ENCODE measurements at places on chromosomes 1 and 21. TPM values are rescaled to one million over a fixed set of nuclear protein-coding genes. Genes with fewer than 3 reads are reported as not detected.

GRCh38 chr21:44357064-44357837 is 3.8 kb downstream of the TRPM2 start:
- no peak overlapping the region for H3K27ac ChIP-seq
- peaks cover 60% of the 10 kb centered on the region for H3K4me1 ChIP-seq
- no peak for DNase-seq

DNA sequence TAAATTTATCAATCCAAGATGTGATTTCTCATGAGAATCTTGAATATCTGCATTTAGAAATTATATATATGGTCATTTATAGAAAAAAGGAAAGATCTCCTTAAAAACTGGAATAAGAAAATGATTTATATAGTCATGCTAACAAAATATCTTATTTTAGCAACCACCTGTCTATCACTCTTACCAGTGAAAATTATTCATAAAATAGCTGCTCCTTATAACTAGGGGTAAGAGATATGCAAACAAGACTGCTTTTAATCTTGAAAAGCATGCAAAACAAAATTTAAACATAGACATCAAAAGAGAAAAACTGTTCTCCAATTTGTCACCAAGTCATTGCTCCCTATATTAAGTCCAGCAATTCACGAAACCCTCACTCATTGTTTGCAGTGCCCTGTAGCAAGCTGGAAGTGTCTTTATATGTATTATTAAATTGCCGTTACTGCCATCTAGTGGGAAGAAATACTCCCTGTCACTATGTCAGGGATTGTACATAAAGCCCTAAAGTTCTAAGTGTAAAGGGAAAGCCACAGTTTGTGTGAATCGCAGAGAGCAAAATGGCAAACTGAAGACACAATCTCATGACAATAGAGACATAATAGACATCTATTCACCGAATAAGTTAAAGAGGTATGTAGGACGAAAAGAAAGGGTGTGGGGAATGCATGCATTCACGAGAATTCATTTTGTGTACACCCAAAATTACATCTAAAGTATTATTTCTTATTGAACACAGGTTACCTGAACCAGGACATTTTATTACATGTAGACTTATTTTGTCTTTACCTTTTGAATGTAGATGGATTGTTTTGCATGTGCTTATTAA is 600.5 kb downstream of the USP25 start:
- peak; percentile 24 for DNase-seq
- no peak overlapping the region for H3K27ac ChIP-seq
- no peaks in the 10 kb centered on the region for H3K4me1 ChIP-seq
- no peaks in the 10 kb centered on the region for H3K36me3 ChIP-seq

- H3K4me1 ChIP-seq, result no peaks in the 10 kb centered on the region
- H3K36me3 ChIP-seq, result no peaks in the 10 kb centered on the region
- no peak overlapping the region for H3K4me3 ChIP-seq
- H3K27ac ChIP-seq, result no peak overlapping the region
Measured at GRCh38 chr1:53614231-53615021, 124.5 kb downstream of the GLIS1 start.

- no peak overlapping the region for H3K4me3 ChIP-seq
- no peaks in the 10 kb centered on the region for H3K36me3 ChIP-seq
- no peak for DNase-seq
- H3K27me3 ChIP-seq, result peaks cover 12% of the 10 kb centered on the region
- no peaks in the 10 kb centered on the region for H3K4me1 ChIP-seq
Measured at GRCh38 chr1:67618285-67619018, 66.5 kb upstream of the GADD45A start.

COL11A1 gene
- not detected for total RNA-seq

DNA sequence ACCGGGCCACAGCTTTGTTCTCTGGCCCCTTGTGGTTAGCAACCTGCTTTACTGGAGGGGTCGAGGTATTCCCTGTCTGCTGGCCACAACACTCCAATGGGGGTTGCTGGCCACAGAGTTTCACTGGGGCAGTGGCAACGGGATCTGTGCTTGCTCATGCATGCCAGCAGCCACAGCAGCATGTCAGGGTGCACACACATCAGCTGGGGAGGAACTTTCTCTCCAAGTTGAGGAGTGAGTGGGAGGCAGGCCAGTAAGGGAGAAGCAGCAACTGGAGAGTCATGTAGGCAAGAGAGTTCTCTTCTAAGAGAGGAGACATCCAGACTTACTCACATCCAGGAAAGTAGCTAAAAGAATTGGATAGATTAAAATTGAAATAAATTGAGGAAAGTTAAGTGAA is 38.0 kb downstream of the SAMD13 start:
- H3K4me1 ChIP-seq, result peaks cover 1% of the 10 kb centered on the region
- H3K27me3 ChIP-seq, result no peaks in the 10 kb centered on the region
- H3K36me3 ChIP-seq, result no peaks in the 10 kb centered on the region
- no peak overlapping the region for H3K27ac ChIP-seq
- DNase-seq, result no peak
- H3K4me3 ChIP-seq, result no peak overlapping the region

GRCh38 chr21:39392981-39393380 is 44.1 kb upstream of the HMGN1 start:
- peaks cover 15% of the 10 kb centered on the region for H3K4me1 ChIP-seq
- no peak overlapping the region for H3K27ac ChIP-seq
- no peaks in the 10 kb centered on the region for H3K27me3 ChIP-seq
- no peak overlapping the region for H3K4me3 ChIP-seq

SH2D1B gene
- total RNA-seq, result not detected

GRCh38 chr1:50237056-50237455 is 128.3 kb downstream of the ELAVL4 start:
- H3K27me3 ChIP-seq, result no peaks in the 10 kb centered on the region
- H3K27ac ChIP-seq, result no peak overlapping the region
- no peak overlapping the region for H3K4me3 ChIP-seq
- H3K4me1 ChIP-seq, result no peaks in the 10 kb centered on the region
- DNase-seq, result no peak

VASH2 gene
- 0.21 TPM for total RNA-seq
